ENCODE measurements at places on chromosomes 12 and 14.

DNA sequence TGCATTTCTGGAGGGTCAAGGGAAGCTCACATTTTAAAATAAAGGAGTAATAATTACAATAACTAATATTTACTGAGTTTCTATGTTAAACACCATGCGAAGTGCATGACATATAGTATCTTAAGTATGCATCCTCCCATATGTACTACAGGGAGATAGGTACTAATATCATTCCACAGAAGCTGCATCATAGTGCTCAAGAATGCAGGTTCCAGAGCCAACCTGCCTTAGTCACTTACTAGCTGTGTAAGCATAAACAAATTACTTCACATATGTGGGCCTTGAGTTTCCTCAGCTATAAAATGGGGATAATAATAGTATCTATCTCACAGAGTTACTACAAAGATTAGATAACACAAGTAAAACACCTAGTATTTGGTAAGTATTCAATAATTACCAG, 18.3 kb downstream of the ARMH4 start:
- H3K27ac ChIP-seq: no peak overlapping the region
- peaks cover 8% of the 10 kb centered on the region for H3K4me1 ChIP-seq
- no peak for DNase-seq
- no peaks in the 10 kb centered on the region for H3K36me3 ChIP-seq
- peaks cover 5% of the 10 kb centered on the region for H3K27me3 ChIP-seq

DNA sequence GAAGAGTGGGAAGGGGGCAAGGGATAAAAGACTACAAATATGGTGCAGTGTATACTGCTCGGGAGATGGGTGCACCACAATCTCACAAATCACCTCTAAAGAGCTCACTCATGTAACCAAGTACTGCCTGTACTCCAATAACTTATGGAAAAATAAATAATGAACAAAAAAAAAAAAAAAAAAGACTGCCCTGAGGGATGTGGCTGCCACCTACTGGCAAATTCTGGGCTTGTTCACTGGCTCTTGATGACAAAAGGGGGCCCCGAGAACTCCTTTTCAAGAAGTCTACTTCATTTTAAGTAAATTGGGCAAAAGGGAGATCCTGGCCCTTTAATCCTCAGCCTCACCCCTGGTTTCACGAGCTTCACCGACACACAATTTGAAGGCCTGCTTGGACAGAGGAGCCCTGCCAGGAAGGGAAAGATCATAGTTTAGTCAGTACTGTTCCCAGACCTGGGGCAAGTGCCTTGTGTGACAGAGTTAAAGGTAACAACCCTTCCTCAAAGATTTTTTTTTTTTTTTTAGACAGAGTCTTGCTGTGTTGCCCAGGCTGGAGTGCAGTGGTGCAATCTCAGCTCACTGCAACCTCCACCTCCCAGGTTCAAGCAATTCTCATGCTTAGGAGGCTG, 26.1 kb upstream of the STAC3 start:
- H3K36me3 ChIP-seq: peaks cover 63% of the 10 kb centered on the region
- no peaks in the 10 kb centered on the region for H3K27me3 ChIP-seq
- no peak overlapping the region for H3K27ac ChIP-seq
- peak; percentile 39 for DNase-seq
- H3K4me3 ChIP-seq: no peak overlapping the region
- peaks cover 17% of the 10 kb centered on the region for H3K4me1 ChIP-seq

GRCh38 chr12:105461271-105461943, 130.9 kb downstream of the C12orf75 start:
- H3K4me1 ChIP-seq: no peaks in the 10 kb centered on the region
- H3K27me3 ChIP-seq: peaks cover 35% of the 10 kb centered on the region
- no peak for DNase-seq
- no peak overlapping the region for H3K4me3 ChIP-seq
- no peak overlapping the region for H3K27ac ChIP-seq
- H3K36me3 ChIP-seq: no peaks in the 10 kb centered on the region

DNA sequence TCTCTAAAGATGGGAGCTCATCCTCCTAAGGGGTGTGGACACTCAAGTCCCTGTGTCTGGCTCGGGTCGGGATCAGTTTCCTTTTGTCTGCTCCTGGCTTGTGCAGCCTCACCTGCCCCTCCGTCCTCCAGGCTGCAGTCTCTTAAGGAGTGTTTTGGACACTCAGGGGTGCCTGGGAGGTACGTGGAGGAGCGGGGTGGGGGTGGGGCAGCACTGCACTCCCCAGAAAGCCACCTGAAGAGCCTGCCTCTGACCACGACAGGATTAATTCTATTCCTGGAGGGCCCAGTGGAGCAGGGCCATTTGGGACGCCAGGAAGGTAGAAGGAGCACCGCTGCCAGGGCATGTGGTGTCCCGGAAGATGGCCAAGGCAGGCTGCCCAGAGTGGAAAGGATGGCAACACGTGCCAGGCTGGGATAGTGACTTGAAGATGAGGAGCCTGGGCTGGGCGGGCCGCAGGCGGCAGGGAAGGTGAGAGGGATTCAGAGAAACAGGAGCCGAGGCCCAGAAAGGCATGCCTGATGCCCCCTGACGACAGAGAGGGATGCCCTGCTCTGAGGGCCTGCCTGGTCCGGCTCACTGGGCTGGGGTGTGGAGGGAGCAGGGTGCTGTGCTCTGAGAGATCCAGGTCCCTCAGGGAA, 14.8 kb upstream of the LRTM2 start:
- H3K27ac ChIP-seq: no peak overlapping the region
- no peaks in the 10 kb centered on the region for H3K36me3 ChIP-seq
- no peak for DNase-seq
- no peaks in the 10 kb centered on the region for H3K27me3 ChIP-seq

DNA sequence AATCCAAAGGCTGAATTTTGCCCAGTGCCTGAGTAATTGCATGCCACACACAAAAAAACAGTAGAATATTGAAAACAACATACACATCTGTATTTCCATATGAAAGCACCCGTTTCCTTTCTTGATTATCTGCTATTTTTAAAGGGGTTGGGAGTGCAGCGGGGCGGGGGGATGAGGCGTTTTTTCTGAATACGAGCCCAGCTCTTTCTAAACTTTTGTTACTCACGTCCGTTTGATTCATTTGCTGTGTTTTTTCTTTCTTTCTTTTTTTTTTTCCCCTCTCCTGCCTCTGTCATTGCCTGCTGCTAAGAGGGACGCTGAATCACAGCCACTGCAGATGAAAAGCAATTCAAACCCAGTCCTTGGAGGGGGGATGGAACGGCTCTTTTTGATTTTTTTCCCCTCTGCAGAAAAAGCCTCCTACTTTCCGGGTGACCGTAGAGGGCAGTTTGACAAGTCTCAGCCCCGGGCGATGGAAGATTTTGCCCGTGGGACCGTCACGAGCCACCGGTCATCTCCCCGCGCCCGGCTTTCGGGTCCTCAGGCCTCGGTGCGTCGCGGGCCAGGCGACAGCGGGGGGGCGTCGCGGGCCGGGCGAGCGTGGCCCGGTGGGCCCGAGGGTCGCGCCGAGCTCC, 572 bp upstream of the RASSF8 start:
- H3K4me3 ChIP-seq: peak overlapping the region; percentile 62
- H3K36me3 ChIP-seq: no peaks in the 10 kb centered on the region
- peak; percentile 22 for DNase-seq
- H3K4me1 ChIP-seq: peaks cover 11% of the 10 kb centered on the region
- peaks cover 52% of the 10 kb centered on the region for H3K27me3 ChIP-seq

- H3K4me3 ChIP-seq: no peak overlapping the region
- peaks cover 32% of the 10 kb centered on the region for H3K36me3 ChIP-seq
- peaks cover 30% of the 10 kb centered on the region for H3K4me1 ChIP-seq
- peak overlapping the region; percentile 81 for H3K27ac ChIP-seq
Measured at GRCh38 chr12:68743356-68743755, 2.6 kb upstream of the SLC35E3 start.

DNA sequence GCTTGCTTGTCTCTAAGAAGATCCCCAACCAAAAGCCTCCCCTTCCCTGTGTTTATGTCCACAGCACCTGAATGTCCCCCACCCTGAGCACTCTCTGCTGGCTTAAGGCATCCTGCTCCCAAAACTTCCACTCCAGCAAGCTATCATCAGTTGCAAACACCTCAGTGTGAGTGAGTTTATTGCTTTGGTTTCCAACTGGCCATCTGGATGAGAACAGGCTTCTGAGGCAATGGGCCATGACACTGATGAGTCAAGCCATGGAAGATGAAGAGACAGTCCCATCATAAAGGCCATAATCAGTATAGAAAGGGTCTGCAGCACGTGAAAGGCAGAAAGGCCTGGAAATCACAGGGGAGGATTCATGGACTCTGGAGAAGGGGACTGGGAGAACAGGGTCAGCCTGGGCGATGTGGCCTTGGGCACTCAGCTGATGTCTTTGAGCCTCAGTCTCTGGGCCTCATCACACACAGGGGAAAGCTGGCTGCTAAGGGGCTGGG, 12.8 kb downstream of the CMKLR1 start:
- no peaks in the 10 kb centered on the region for H3K36me3 ChIP-seq
- peaks cover 24% of the 10 kb centered on the region for H3K27me3 ChIP-seq
- DNase-seq: no peak
- no peak overlapping the region for H3K4me3 ChIP-seq
- H3K27ac ChIP-seq: no peak overlapping the region
- H3K4me1 ChIP-seq: peaks cover 26% of the 10 kb centered on the region

- peaks cover 18% of the 10 kb centered on the region for H3K27me3 ChIP-seq
- H3K4me3 ChIP-seq: no peak overlapping the region
- no peak overlapping the region for H3K27ac ChIP-seq
- H3K4me1 ChIP-seq: no peaks in the 10 kb centered on the region
- no peaks in the 10 kb centered on the region for H3K36me3 ChIP-seq
Measured at GRCh38 chr12:40152783-40153383, 47.0 kb upstream of the SLC2A13 start.

DNA sequence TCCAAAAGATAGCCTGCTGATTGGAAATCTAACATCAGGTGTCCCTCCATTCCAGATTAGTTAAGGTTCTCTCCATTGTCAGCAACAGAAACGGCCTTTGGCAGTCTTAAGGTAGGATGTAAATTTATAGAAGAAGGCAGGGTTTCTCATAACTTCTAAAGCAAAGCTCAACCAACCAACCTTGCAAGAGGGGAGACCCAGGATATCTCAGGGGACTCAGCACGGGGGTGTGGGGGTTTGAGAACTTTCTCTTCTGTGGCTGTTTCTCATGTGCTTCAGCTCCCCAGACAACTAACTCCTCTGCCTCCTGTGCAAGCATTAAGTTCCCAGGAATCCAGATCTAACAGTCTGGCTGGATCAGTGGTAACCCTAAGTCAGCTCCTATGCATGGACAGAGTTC, 148.1 kb downstream of the RIMBP2 start:
- H3K27me3 ChIP-seq: no peaks in the 10 kb centered on the region
- DNase-seq: no peak
- no peak overlapping the region for H3K4me3 ChIP-seq
- H3K27ac ChIP-seq: no peak overlapping the region

GRCh38 chr14:52701223-52701622, 5.8 kb upstream of the PSMC6 start:
- peaks cover 14% of the 10 kb centered on the region for H3K4me1 ChIP-seq
- H3K4me3 ChIP-seq: no peak overlapping the region
- no peak overlapping the region for H3K27ac ChIP-seq
- no peaks in the 10 kb centered on the region for H3K27me3 ChIP-seq
- DNase-seq: no peak

GRCh38 chr12:4432878-4433744, 12.5 kb downstream of the FGF6 start:
- peaks cover 5% of the 10 kb centered on the region for H3K4me1 ChIP-seq
- H3K27ac ChIP-seq: no peak overlapping the region
- H3K4me3 ChIP-seq: no peak overlapping the region
- DNase-seq: no peak
- peaks cover 8% of the 10 kb centered on the region for H3K27me3 ChIP-seq
- no peaks in the 10 kb centered on the region for H3K36me3 ChIP-seq

- H3K27ac ChIP-seq: no peak overlapping the region
- H3K27me3 ChIP-seq: peaks cover 9% of the 10 kb centered on the region
- no peaks in the 10 kb centered on the region for H3K36me3 ChIP-seq
- no peaks in the 10 kb centered on the region for H3K4me1 ChIP-seq
- no peak overlapping the region for H3K4me3 ChIP-seq
- DNase-seq: no peak
Measured at GRCh38 chr12:71567537-71567936, 96.1 kb downstream of the ZFC3H1 start.

DNA sequence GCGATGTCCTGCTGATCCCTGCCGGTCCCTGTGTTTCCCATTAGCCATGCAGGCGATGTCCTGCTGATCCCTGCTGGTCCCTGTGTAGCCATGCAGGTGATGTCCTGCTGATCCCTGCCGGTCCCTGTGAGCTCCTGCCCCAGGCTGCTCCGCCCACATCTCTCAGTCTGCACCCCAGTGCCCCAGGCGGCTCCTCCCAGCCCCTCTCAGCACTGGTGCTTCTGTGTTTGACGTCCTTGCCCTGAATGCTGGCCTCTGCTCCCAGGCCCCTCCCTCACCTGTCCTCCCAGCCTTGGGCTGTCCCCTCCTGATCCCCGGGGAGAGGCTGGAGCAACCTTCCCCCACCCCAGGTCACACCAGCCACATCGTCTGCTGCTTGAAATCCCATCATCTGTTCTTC, 41.4 kb upstream of the TEX22 start:
- H3K27me3 ChIP-seq: no peaks in the 10 kb centered on the region
- peaks cover 3% of the 10 kb centered on the region for H3K4me1 ChIP-seq
- H3K36me3 ChIP-seq: peaks cover 3% of the 10 kb centered on the region
- DNase-seq: no peak

DNA sequence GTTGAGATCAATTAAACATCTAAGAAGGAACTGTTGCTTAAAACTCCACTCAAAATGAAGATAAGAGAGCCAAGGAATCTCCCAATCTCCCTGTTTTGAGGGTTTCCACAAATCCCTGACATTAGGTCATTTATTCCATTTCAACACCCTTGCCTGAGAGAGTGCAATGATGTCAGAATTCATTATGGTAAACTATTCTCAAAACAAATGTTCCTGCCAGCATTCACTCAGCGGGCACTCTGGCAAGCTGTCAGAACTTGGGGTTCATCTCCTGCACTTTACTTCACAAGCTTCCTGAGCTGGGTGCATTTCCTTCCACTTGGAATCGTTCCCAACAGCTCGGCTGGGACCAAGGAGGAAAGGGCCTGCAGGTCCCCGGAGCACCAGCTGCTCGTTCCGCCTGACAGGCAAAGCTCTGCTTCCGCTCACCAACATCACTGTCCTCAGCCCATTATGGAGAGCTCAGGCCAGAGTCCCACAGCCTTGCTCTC, 117.8 kb downstream of the TTC7B start:
- no peak overlapping the region for H3K27ac ChIP-seq
- H3K36me3 ChIP-seq: no peaks in the 10 kb centered on the region
- no peak overlapping the region for H3K4me3 ChIP-seq
- DNase-seq: no peak
- H3K27me3 ChIP-seq: no peaks in the 10 kb centered on the region
- peaks cover 3% of the 10 kb centered on the region for H3K4me1 ChIP-seq

All from activated CD8-positive, alpha-beta T cell treated with anti-CD3 and anti-CD28 coated beads, Interleukin-2, amount 10 ng/mL, durations not matched to agents 7 days and 5 days (primary cell).